Stimulated activated CD8-positive, alpha-beta memory T cell treated with anti-CD3 and anti-CD28 coated beads, Interleukin-7, amount 100 ng/mL, for 1 hour (primary cell): ENCODE measurements at places on chromosomes 13 and 19.

DNA sequence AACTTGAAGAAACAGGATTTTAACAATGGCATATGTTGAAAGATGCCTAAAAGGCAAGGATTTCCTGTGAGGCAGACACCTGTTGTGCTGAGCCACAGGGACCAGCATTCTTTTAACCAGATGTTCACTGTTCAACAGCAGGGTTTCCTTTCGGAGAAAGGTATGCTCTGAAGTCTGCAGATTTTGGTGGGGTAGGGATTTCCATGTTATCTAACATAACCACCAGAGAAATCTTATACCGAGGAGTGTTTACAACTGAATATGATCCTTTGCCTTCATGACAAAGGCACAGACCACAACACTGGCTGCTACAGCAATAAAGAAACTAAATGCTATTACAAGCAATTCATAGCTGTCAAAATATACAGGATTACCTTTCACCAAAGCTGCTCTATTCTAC, 48.1 kb downstream of the MPHOSPH8 start:
- no peak for DNase-seq

- DNase-seq, result no peak
Observed at GRCh38 chr19:49475995-49476880, 2.2 kb downstream of the FLT3LG start.

DNA sequence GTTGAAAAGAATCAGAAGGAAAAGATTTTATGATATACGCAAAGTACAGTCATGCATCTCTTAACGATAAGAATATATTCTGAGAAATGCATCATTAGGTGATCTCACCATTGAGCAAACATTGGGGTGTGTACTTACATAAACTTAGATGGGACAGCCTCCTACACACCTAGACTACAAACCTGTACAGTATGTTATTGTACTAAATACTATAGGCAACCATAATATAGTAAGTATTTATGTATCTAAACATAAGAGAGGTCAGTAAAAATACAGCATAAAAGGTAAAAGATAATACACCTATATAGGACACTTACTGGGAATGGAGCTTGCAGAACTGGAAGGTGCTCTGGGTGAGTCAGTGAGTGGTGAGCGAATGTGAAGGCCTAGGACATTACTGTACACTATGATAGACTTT, 254.6 kb downstream of the SPRY2 start:
- no peak for DNase-seq

DNA sequence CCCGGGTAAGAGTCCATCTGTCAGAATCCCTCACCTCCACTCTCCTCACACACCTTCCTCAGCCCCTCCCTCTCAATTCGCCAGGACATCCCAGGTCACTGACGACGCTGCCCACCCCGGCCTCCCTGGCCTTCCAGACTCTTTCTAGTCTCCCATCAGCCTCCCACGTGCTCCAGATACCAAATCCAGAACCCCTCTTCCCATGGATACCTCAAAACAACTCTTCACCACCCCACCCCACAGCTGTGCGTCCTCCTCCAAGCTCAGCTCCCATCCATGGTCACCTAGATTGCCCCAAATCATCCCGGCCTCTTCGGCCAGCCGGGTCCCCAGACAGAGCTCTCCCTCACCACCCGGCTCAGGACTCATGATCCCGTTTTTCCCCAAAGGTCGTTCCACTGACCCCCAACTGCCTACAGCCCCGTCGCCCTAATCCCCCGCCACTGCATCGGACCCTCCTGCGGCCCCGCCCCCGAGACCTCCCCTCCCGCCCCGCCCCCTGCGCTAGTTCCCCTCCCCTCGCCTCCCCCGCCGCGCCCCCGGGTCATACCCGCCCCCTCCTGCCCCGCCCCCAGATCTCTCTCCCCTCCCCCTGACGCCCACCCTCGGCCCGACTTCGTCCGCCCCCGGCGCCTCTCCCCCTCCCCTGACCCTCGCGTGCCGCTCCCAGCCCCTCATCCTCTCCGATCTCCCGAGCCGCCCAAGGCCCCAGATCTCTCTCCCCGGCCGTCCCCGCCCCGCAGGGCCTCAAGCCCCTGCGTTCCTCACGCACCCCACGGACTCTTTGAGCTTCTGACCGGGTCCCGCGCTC, 546 bp downstream of the UBXN6 start:
- DNase-seq, result peak; percentile 10

DNA sequence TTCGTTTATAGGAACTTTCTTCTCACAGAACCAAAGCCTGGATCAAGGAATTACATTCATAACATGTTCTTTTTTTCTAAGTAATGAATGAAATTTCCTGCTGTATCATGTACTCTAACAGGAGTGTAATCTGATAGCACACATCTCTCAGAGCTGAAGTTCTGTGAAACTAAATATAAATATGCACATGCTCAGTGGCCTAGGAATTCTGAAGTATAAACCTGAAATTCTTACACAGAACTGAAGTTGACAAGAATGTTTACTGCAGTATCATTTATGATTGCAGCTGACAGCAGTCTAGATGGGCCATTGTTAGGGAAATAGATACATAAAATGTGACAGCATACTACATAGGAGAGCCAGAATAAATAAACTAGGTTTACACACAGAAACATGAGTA, 54.5 kb downstream of the USP12 start:
- no peak for DNase-seq

- DNase-seq, result no peak
Observed at GRCh38 chr19:13823256-13823655, 28.0 kb downstream of the ZSWIM4 start.

DNA sequence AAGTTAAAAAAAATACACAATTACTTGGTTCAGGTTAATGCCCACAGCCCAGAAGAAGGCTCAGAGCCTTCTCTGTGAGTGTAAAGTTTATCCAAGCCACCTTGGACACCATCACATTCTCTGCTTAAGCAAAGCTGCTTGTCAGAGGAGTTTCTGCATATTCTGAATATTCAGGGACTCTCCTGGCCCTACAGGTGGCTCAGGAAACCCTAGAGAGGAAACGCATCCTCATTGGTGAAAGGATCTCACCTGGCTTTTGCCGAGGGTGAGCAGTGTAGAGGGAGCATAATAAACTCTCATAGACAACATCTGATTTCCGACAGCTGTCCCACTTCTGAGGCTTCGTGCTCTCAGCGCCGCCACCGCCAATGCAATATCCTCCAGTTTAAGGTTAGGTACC, 239.9 kb upstream of the TSHZ3 start:
- no peak for DNase-seq

DNA sequence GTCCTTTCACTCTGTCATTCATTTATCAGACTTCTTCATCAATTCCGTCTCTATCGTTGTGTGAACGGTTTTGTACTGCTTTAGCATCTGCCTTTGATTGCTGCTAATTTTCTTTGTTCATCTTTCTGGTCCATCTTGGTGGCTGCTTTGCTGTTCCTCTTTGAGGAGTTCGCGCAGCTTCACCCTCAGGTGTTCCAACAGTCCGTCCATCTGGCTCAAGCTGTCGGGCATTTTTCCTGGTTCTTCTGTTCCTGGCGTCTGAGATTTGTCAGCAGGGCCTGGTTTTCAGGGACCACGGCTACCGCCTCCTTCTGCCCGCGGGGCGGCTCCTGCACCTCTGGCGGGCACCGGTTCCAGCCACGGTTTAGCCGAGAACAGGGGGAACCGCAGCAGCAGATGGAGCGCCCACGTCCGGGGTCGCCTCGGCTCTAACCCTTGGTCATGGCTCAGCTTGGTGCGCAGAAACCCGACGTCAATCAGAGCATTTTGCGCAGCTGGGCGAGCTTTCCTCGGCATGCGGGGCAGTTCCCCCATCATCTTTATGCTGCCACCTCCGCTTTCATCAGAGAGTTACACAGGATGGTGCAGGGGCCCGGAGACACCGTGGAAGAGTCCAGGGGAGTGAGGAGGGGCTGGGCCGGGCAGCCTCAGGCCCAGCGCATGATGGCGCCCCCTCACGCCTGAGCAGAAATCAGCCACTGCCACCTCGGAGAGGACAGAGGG, 89.5 kb downstream of the ZNF100 start:
- no peak for DNase-seq

GRCh38 chr19:30068528-30069395, 126.7 kb downstream of the URI1 start:
- DNase-seq, result no peak

GRCh38 chr13:28324181-28324789, 170.6 kb downstream of the FLT1 start:
- peak; percentile 16 for DNase-seq

GRCh38 chr13:94063848-94064247, 415.6 kb downstream of the DCT start:
- no peak for DNase-seq

DNA sequence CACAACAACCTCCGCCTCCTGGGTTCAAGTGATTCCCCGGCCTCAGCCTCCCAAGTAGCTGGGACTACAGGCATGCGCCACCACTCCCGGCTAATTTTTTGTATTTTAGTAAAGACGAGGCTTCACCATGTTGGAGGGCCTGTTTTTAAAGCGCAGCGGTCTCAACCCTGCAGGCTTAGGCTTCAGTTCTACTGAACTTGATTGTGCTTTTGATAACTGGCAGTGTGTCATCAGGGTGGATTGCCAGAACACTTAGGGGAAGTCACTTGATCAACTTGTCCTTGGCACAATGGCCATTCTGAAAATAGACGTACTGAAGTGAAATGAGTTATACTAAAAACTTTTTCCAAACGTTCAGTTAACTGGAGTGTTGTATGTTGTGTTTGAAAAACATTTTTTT, 472.2 kb downstream of the KLF5 start:
- no peak for DNase-seq

DNA sequence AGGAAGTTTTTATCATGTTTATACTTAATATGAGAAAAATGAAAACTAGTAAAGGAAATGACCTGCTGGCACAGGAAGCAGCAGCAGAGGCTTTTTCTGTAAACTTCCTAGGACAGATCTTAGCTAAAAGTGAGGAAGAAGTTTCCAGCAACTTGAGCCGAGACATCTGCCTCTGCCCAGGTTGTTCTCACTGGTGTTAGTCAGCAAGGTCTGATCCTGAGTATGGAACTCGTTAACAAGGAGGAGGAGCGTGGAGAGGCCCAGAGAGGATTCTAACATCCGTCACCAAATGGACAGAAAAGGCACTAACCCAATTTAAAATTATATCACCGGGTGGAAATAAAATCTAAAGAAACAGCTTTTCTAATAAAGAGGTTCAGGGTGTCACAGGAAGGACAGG, 43.6 kb downstream of the PHF11 start:
- DNase-seq, result no peak

DNA sequence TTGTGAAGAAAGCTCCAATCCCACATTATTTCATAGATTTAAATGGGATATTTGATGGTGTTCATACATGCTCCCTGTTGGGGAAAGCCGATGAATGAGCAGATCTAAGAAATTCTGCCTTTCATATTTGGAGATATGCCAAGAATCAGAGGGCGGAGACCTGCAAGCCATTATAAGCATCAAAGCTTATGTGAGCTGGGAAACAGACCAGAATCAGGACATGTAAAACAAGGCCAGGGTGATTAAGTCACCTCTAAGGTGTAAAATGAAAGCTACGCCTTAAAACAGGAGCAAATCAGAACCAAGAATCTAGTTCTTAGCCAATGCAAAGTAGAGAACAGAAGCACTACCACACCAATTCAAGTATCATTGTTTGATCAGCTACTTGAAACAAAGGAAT, 392.4 kb downstream of the DCT start:
- no peak for DNase-seq

DNA sequence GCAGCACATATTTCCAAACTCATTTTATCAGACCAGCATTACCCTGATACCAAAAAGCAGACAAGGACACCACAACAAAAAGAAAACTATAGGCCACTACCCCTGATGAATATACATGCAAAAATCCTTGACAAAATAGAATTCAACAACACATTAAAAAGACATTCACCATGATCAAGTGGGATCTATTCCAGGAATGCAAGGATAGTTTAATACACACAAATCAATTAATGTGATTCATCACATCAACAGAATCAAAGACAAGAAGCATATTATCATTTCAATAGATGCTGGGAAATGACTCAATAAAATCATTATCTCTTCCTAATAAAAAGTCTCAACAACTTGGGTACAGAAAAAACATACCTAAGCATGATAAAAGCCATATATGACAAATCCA, 11.2 kb downstream of the ZNF347 start:
- no peak for DNase-seq

GRCh38 chr13:73556128-73556527, 497.3 kb downstream of the KLF5 start:
- no peak for DNase-seq

GRCh38 chr13:89324582-89324981, 1653.4 kb downstream of the SLITRK5 start:
- no peak for DNase-seq

- no peak for DNase-seq
Observed at GRCh38 chr13:50798923-50799322, 44.6 kb downstream of the DLEU7 start.

GRCh38 chr13:96632536-96633320, 361.5 kb downstream of the OXGR1 start:
- no peak for DNase-seq

DNA sequence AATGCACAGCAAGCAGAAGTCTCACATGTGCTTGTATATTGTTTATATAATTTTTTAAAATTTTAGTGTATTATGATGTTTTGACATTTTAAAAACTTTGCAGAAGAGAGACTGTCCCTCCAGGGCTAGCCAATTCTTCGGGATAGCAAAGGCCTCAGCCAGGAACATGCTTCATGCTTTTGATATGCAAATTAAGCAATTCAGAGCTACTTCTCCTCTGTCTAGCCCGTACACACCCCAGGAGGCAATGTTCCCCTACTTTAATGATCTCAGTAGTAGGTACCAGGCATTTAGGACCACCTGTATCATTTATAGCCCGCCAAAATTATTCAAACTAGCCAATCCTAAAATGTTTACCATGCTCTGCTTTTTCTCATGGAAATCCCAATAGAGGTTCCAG, 1116.2 kb downstream of the OLFM4 start:
- no peak for DNase-seq

GRCh38 chr13:30872685-30873461, 33.2 kb upstream of the MEDAG start:
- no peak for DNase-seq

DNA sequence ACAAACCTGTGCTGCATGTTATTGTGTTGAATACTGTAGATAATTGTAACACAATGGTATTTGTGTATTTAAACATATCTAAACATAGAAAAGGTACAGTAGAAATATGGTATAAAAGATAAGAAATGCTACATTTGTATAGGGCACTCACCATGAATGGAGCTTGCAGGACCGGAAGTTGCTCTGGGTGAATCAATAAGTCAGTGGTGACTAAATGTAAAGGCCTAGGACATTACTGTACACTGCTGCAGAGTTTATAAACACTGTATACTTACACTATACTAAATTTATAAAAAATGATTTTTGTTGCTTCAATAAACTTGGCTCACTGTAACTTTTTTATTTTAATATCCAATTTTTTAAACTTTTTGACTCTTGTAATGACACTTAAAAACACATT, 34.4 kb downstream of the LMO7 start:
- DNase-seq, result no peak
